ENCODE measurements at places on chromosomes 2 and 18. TPM values are rescaled to one million over a fixed set of nuclear protein-coding genes. Genes with fewer than 3 reads are reported as not detected.
A peak's percentile ranks its signal among the peaks of the same experiment; 100 is the strongest.

GRCh38 chr2:212536817-212537725 lies 1.5 kb downstream of the ERBB4 start:
- H3K27ac ChIP-seq, result no peak overlapping the region
- H3K4me1 ChIP-seq, result no peaks in the 10 kb centered on the region
- H3K36me3 ChIP-seq, result no peaks in the 10 kb centered on the region
- peaks cover 5% of the 10 kb centered on the region for H3K27me3 ChIP-seq

DNA sequence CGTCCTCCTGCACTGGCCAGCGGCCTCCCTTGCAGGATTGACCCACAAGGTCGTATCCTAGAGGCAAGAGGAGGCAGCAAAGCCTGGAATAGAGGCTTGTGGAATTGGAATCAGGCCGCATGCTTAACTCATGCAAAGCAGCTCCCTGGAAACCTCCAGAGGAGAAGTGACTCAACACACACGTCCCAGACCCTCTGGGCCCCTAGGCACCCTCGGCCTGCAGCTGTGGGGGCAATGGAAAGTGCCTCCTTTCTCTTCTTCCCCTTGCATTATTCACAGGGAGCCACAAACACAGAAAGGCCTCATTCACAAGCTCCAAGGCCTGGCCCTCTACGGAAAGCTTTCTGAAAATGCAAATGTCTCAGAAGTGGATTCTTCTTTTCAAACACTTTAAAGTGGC lies 19.6 kb downstream of the SPATA3 start:
- no peak overlapping the region for H3K27ac ChIP-seq
- H3K4me1 ChIP-seq, result no peaks in the 10 kb centered on the region
- H3K36me3 ChIP-seq, result no peaks in the 10 kb centered on the region
- DNase-seq, result no peak
- no peak overlapping the region for H3K4me3 ChIP-seq

DNA sequence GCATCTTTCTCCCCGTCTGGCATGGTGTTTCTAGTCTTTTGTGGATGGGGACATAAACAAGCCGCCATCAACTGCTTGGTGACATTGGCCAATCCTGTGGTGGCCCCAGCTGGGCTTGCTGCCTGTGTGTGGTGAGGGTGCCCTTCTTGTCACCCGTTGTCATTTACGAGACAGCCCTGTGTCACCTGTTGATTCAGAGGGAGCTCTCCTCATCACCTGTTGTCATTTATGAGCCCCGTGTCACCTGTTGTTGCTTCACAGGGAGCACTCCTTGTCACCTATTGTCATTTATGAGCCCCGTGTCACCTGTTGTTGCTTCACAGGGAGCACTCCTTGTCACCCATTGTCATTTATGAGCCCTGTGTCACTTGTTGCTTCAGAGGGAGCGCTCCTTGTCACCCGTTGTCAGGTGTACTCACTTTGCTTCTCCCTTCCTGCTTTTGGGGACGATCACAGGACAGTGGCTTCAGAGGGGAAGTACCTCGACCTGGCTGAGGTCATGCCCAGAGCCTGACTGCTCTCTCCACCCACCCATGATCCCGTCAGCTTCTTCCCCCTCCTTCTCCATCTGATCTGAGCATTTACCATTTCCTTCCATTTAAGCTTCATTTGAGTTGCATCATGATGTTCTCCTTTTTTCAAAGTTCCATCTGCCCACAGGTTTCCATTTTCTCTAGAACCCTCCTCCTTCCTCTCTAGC lies 29.1 kb downstream of the HPCAL1 start:
- peak overlapping the region; percentile 86 for H3K4me3 ChIP-seq
- H3K4me1 ChIP-seq, result peaks cover 79% of the 10 kb centered on the region
- H3K36me3 ChIP-seq, result peaks cover 4% of the 10 kb centered on the region
- no peaks in the 10 kb centered on the region for H3K27me3 ChIP-seq
- H3K27ac ChIP-seq, result peak overlapping the region; percentile 76
- peak; percentile 56 for DNase-seq

- no peak for DNase-seq
- H3K4me3 ChIP-seq, result no peak overlapping the region
- no peaks in the 10 kb centered on the region for H3K36me3 ChIP-seq
- no peaks in the 10 kb centered on the region for H3K4me1 ChIP-seq
- H3K27ac ChIP-seq, result no peak overlapping the region
These were observed 35.8 kb upstream of the THOC1 start for GRCh38 chr18:303607-304006.

DNA sequence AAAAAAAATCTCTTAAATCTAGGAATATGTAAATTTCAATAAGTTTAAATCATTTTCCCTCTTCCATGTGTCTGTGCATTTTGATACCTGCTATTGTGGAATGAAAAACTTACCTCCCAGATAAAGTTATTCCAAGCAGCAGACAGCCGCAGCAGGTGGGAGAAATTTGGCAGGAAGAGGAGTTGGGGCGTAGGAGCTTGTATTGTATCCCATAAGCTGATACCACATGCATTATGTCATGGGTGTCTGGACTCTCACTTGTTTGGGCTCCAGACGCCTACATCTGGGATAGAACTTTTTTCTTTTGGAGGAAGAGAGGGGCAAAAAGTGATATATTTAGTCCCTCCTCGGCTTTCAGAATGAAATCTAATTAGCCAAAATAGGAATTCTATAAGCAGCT lies 59.3 kb upstream of the TCF4 start:
- H3K4me1 ChIP-seq, result no peaks in the 10 kb centered on the region
- H3K36me3 ChIP-seq, result no peaks in the 10 kb centered on the region
- no peak overlapping the region for H3K4me3 ChIP-seq
- H3K27ac ChIP-seq, result no peak overlapping the region
- no peaks in the 10 kb centered on the region for H3K27me3 ChIP-seq
- no peak for DNase-seq

- peaks cover 5% of the 10 kb centered on the region for H3K27me3 ChIP-seq
- no peak for DNase-seq
- no peak overlapping the region for H3K4me3 ChIP-seq
- no peaks in the 10 kb centered on the region for H3K36me3 ChIP-seq
These were observed 2.8 kb upstream of the KLHL14 start for GRCh38 chr18:32775628-32776027.

DNA sequence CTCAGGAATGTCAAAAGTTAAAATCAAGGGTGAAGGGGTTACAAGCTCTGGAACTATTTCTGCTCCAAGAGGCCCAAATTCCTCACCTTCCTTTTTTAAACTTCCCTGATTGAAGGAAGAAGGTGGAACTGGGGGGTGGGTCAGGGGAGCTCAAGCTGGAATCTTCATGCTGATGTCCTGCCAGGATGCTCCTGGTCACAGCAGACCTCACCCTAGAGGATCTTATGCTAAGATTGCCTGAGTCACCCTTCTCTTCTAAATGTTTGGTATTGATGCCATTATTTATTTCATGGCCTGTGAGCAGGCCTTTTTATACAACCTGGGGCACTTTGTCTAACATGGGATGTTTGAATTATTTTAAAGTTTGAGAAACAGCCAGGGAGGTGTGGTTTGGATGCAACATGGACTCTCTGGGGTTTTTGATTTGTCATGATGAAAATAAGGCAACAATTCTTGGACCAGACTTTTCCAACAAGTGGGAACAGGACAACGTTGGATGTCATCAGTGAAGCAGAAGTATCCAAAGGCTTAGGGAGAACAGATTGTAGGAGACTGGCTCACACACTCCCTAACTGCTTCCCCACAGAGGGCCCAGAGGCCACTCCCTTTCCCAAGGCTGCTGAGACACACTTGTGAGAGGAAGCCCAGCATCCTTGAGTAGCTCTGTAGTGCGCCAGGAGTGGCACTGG lies 420.2 kb upstream of the MEX3C start:
- H3K27me3 ChIP-seq, result no peaks in the 10 kb centered on the region
- H3K27ac ChIP-seq, result no peak overlapping the region
- H3K4me3 ChIP-seq, result no peak overlapping the region
- no peaks in the 10 kb centered on the region for H3K4me1 ChIP-seq
- no peaks in the 10 kb centered on the region for H3K36me3 ChIP-seq
- DNase-seq, result no peak

The SMARCAL1 gene
- total RNA-seq, result 26.7 TPM

The KLHL41 gene
- total RNA-seq, result 0.22 TPM

The CD8A gene
- total RNA-seq, result 359 TPM

The ACADL gene
- not detected for total RNA-seq

The FBXO41 gene
- 25.3 TPM for total RNA-seq
